Activated naive CD4-positive, alpha-beta T cell (primary cell): ENCODE measurements at places on chromosomes 2 and 18.

GRCh38 chr2:120736624-120737339 lies 1.1 kb downstream of the GLI2 start:
- DNase-seq, result no peak

DNA sequence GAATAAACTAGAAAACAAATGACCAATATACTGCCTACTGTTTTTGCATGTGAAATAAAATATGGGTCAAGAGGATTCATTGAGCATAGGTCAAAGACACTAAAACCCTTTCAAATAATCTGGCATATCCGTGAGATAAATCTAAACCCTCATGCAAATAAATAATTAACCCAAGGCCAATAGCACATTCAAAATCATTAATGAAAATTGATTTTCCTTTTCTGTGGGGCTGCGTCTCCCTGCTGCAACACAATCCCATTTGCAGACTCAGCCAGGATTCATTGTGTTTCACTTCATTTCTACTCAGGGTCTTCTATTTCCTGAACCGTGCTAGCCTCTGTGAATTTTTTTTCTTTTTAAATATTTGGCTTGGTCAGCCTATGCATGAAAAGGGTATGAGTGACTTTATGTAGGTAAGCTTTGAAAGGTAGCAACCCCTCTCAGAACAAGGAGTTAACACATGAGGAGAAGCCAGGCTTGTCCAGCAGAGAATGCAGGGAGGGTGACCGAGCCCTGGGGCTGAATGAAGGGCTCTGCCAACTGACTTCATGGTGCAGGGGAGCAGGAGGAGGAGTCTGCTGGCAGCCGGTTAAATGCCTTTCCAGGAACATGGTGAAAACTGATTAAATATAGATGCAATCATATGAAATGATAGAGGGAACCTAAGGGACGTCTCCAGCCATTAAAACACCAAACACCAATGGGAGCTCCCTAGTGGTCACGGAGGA lies 10.3 kb upstream of the CTAGE1 start:
- no peak for DNase-seq

GRCh38 chr18:7958897-7959146 lies 391.7 kb downstream of the PTPRM start:
- DNase-seq, result no peak

- DNase-seq, result no peak
These were observed 370.7 kb downstream of the SLC4A3 start for GRCh38 chr2:219998107-219998506.

DNA sequence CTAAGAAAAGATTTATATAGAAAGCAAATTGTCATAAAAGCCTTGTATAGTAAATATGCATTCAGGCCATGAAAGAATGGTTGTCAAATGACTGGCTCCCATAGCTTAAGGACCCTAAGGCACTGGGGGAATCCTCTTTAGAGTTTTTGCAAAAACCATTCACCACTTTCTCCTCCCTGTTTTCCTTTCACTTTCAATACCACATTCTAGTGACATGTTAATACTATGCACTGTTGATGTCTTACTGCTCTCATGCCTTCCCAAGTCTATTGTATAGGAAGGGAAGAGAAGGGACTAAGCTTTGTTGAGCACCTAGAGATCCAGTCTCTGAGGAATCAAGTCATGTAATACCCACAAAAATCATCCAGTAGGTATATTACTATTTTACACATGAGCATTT lies 383.0 kb upstream of the LRRTM1 start:
- DNase-seq, result no peak

- DNase-seq, result no peak
These were observed 6.9 kb upstream of the SLC11A1 start for GRCh38 chr2:218375212-218375611.

- no peak for DNase-seq
These were observed 31.8 kb downstream of the SERPINB5 start for GRCh38 chr18:63508596-63508995.

DNA sequence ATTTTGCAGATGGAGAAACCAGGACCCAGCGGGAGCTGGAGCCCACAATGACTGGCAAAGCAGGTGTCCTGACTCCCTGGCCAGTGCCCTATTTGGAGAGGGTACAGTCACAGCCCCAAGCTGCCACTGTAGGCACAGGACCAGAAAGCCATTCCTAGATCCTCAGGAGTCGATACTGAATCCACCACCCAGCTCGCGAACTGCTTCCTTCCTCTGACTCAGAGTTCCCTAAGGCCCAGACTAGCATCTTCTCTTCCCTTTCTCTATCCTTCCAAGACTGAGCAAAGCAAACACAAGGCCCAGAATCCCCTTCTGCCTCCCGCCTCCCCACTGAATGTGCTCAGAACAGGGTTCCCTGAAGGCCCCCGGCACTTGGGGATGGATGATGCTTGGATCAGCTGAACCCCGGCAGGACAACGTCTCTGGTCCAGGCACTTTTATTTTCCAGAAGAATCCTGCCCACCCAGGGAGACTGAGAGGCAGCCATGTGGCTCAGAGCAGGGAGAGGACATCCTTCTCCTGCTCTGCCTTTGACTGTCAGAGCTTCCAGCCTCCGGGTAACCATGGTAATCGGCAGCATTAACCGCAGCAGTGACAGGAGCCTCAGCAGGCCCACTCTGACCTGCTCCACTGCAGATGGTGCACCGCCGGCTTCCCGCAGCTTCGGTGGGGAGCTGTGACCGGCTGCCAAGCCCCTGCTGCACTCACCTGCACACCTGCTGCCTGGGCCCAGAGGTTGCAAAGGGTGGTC lies 34.8 kb upstream of the KLHL29 start:
- no peak for DNase-seq

DNA sequence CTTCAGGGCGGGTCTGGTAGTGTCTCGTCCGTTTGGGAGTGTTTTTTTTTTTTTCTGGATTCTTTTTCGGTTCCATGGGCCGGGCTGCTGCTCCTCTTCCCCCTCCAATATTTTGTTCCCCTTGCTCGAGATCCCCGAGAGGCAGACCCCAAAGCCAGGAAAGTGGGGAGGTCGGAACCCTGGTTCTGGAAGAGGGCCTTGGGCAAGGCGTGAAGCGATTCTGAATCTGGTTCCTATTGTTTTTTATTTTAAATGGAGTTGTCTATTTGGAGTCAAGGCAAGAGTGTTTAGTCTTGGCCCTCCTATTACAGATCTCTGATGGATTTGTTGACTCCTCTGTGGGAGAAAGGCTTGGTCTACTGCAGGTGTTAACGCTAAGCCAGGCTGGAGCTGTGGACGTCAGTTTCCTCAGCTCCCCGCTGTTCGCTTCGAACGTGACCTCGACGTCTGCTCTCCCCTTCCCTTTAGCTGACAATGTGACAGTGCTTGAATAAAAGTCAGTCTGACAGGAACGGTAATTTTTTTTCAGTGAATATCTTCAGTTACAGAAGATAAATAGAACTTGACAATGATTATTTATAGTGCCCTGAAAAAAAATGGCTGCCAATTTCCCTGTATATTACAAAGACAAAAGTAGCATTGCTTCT lies 683 bp upstream of the DNAJC27 start:
- DNase-seq, result no peak

- no peak for DNase-seq
These were observed 55.6 kb downstream of the GREB1 start for GRCh38 chr2:11589316-11589940.

DNA sequence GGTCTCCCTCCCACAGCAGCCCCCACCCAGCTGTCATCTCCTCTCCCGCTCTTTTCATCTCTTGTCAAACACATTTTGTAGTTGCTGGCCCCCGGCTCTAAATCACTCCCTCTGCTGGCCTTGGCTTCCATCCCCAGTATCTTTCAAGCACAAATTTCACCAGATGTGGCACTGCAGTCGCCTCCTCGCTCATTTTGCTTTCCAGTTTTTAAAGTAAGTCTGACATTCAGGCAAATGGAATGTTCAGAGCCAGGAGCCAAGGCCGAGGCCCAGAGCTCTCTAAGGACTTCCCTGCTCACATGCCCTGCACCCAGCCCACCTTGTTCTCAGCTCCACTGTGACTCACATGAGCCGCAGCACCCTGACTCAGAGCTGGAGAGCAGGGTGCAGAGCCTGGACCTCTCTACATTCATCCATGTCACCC lies 158.4 kb downstream of the GALNT14 start:
- no peak for DNase-seq

GRCh38 chr2:127279781-127280180 lies 14.2 kb downstream of the ERCC3 start:
- no peak for DNase-seq

- DNase-seq, result no peak
These were observed 136.7 kb downstream of the TMEM247 start for GRCh38 chr2:46615986-46616485.

DNA sequence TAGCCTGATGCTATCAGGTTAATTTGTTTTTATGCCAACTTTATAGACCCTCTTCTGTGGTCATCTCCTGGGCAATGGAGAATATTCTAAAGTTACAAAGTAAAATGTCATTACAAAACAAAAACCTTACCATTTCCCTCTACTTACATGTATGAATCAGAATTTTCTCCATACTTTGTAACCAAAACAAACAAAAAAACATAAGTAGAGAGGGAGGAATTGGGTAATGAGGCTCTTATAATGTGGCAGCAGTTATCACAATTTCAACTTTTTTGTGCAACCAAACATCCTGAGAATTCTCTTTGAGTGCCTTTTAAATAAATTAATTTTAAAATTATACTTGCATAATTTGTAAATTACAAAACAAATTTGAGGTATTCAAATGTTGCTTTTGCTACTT lies 332.8 kb downstream of the TXNL1 start:
- no peak for DNase-seq

- no peak for DNase-seq
These were observed 121.2 kb downstream of the TCF4 start for GRCh38 chr18:55466789-55467188.

- DNase-seq, result no peak
These were observed 95.1 kb downstream of the ASB1 start for GRCh38 chr2:238521870-238522269.

- DNase-seq, result no peak
These were observed 780.4 kb upstream of the NRXN1 start for GRCh38 chr2:51812138-51812866.

DNA sequence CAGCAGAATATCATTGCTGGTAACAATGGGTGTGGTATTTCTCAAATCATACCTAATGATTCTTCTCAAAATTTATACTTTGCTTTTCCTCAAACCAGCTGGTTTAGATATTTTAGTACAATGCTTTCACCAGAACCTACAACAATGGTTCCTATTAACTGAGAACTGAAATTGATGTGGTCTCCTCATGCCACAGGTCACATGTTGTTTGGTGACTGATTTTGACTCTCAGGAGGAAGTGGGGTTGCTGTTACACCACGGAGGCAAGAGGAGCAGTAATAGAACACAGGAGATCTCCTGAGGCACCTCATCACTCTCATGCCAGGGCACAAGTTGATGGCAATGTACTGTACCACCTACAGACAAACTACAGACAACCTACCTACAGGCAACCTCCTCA lies 3.0 kb upstream of the CEP68 start:
- no peak for DNase-seq

- no peak for DNase-seq
These were observed 48.1 kb upstream of the CD226 start for GRCh38 chr18:69995774-69996173.

GRCh38 chr2:34102339-34102738 lies 503.2 kb upstream of the FAM98A start:
- no peak for DNase-seq
